GM20000 (cell line): ENCODE measurements at places on chromosomes 13 and 19.

GRCh38 chr19:29564574-29565005 lies 38.8 kb downstream of the VSTM2B start:
- DNase-seq = no peak

GRCh38 chr19:43776286-43776685 lies 4.5 kb downstream of the KCNN4 start:
- DNase-seq = peak; percentile 64

DNA sequence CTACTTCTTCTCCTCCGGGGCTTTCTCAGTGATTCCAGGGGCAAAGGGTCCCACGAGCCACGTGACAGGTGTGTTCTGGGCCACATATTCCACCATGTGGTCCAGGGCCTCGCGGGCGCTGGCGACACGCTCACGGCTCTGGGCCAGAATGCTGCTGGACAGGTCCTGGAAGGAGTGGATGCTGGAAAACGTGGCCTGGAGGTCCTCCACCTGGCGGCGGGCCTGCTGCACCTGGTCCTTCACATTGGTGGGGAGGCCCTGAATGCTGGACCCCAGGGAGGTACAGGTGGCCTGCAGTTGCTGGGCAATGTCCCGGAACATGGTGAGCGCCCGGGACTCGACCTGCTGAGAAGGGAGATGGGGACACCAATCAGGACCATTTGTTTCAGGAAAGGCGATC lies 7.7 kb upstream of the TICAM1 start:
- no peak for DNase-seq

DNA sequence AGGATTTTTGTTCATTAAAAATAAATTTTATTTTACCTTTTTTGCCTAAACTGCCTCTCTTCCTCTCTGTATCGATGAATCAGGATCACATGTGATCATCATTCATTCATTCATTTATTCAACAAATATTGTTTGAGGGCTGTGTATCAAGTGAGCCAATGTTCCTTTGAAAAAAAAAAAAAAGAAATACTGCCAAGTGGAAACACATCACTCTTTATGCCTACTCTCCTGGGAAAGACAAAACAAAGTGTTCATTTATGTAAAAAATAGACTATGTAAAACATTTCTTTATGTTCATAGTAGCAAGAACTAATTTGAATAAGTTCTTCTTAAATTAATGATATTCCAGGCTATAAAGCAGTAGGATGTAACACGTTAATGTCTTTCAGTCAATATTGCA lies 233.1 kb downstream of the POSTN start:
- DNase-seq = no peak

GRCh38 chr13:28611654-28612131 lies 47.2 kb upstream of the POMP start:
- DNase-seq = no peak

- no peak for DNase-seq
These were observed 121.9 kb downstream of the ESD start for GRCh38 chr13:46675016-46675415.

GRCh38 chr19:28403690-28404089 lies 809.3 kb downstream of the UQCRFS1 start:
- DNase-seq = no peak

DNA sequence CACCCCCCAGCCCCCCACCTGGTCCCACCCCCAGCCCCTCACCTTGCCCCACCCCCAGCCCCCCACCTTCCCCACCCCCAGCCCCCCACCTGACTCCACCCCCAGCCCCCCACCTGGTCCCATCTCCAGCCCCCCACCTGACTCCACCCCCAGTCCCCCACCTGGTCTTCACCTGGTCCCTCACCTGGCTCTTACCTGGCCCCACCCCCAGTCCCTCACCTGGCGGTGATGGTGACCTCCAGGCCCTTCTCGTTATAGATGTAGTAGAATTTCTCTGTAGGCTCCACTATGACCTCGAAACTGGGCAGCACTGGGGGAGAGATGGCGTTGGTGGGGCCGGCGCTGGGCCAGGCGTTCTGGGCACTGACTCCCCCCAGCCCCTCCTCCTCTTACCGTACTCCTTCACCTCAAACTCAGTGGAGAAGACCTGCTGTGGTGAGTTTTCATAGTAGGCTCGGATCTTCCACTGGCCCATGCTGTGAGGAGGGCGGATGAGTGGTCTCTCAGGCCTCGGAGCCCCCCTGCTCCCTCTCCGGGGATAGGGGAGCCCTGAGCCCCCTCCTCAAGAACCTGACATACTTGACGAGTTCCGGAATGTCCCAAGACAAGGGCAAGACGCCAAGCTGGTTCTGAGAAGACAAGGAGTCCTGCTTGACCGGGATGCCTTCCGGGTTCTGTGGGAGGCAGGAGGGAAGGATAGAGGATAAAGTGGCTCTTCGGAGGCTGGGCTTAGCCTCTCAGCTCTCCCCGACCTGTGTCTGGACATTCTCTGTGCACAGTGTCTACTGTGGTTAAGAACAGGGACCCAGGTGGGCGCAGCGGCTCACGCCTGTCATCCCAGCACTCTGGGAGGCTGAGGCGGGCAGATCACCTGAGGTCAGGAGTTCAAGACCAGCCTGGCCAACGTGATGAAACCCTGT lies 6.4 kb downstream of the C3 start:
- DNase-seq = no peak
